ENCODE measurements at places on chromosomes 13 and 19. TPM values are rescaled to one million over a fixed set of nuclear protein-coding genes. Genes with fewer than 3 reads are reported as not detected.
A peak's percentile ranks its signal among the peaks of the same experiment; 100 is the strongest.

DNA sequence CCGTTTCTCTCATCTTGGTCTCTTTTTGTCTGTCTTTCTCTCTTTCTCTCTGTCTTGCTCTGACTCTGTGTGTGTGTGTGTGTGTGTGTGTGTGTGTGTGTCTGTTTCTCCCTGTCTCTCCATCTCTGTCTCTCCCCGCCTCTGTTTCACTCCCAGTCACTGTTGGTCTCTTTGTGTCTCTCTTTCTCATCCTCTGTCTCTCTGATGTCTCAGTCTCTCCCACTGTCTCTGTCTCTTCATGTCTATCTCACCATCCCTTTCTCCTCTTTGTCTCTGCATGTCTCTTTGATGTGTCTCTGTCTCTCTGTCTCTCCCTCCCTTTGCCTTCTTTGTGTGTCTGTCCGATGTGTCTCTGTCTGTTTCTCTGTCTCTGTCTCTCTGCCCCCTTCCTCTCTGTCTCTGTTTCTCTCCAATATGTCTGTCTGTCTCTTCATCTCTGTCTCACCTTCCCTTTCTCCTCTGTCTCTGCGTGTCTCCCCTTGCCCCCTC, 2.5 kb downstream of the NFIC start:
- no peak for DNase-seq

DNA sequence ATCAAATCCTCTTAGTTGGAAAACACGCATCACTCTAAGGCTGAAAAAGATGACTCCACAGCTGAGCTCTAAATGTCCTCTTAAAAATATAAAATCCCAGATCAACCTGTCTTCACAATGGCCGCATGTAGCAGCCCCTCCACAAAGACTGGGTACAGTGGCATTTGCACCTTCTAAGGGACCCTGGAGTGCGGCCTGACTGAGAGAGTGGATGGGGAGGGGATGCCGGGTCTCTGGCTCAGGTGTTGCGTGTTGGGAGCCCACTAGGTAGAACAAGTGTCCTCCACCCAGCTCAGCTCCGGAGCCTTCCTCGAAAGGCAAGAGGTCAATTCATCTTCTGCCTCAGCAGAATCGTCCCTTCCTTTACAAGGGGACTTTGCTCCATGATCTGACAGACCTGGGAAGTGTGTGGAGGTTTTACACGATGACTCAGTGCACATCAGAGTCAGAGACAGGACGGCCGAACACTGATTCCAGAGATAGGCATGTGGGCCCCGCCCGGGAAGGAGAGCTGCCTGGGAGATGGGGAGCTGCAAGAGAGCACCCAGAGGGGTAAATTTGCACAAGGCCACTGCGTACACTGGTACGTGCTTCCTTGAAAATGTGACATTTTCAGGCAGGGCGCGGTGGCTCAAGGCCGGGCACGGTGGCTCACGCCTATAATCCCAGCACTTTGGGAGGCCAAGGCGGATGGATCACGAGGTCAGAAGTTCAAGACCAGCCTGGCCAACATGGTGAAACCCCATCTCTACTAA, 23.5 kb upstream of the SLC15A1 start:
- no peak for DNase-seq

- no peak for DNase-seq
Observed at GRCh38 chr19:35090506-35091214, 25.0 kb upstream of the FXYD3 start.

GRCh38 chr19:49570997-49571676, 9.2 kb downstream of the NOSIP start:
- DNase-seq, result no peak

DNA sequence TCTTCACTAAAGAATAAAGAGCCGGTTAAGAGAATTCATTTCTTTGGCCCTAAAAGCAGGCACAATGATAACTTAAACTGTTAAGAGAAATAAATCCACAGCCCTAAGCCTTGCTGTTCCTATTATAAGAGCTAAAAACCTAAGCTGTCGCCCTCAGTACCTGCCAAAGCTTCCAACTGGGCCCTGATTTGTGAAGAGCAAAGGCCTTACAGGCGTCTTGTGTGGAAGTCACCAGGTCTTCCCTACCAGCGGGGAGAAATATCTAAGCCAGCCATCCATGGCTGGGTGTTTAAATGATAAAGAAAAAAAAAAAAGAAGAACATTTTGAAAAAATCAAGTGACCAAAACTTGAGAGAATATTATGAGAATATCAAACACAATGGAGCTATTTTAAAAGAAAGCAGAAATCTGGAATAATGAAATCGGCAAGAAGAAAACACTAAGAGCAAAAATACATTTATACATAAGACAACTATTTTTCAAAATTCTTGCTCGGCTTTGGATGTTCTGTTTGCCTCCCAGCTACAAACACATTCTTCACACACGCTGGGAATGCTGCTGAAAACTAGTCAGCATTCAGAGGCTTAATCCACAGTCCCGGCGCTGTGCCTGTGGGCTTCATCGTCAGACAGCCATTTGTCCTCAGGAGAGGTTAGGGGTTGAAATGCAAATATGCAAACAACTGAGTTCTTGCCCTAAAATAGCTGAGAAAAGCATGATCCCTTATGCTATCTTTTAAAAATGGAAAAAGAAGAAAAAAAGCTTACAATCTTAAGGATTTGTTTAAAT, 89.8 kb upstream of the LSM14A start:
- no peak for DNase-seq

GRCh38 chr19:29855741-29856500, 44.1 kb downstream of the CCNE1 start:
- DNase-seq, result no peak

DNA sequence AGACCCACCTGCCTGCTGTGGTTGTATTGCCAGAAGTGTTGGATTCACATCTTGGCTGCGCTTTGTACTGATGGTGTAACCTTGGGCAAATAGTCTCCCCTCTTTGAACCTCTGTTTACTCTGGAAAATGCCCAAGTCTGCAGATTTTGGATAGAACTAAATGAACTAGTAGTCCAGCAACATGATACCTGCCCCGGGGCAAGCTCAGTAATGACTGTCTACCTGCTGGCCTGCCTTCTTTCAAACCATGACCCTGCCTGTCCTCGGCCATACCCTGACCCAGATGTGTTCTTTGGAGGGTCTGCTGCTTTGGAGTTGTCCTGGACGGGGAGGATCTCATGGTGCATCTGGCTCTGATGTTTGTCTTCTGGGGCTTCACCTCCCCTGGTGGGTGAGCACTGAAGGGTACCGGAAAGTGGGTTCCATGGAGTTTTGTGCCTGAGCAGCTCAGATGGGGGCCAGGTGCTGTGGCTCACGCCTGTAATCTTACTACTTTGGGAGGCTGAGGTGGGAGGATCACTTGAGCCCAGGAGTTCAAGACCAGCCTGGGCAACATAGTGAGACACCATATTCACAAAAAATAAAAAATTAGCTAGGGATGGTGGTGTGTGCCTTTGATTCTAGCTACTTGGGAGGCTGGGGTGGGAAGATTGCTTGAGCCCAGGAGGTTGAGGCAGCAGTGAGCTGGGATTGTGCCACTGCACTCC, 59.5 kb downstream of the TNFRSF19 start:
- DNase-seq, result no peak

DNA sequence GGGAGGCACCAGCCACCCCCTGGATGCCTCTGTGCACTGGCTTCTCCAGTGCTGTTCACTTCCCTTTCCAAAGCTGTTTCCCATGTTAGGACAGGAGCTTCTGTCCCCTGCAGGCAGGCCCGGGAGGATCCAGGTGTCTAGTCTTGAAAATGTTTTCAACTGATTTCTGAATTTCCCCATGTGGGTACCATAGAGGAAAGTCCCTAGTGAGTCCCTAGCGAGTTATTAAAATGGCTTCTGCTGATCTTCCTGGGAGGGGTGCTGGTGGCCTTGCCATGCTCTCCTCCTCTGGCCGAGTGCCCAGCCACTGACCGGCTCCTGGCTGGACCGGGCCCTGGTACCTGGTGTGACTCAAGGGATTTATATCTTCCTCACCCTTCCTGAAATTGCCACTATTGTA, 5.2 kb upstream of the ANKRD10 start:
- DNase-seq, result no peak

DNA sequence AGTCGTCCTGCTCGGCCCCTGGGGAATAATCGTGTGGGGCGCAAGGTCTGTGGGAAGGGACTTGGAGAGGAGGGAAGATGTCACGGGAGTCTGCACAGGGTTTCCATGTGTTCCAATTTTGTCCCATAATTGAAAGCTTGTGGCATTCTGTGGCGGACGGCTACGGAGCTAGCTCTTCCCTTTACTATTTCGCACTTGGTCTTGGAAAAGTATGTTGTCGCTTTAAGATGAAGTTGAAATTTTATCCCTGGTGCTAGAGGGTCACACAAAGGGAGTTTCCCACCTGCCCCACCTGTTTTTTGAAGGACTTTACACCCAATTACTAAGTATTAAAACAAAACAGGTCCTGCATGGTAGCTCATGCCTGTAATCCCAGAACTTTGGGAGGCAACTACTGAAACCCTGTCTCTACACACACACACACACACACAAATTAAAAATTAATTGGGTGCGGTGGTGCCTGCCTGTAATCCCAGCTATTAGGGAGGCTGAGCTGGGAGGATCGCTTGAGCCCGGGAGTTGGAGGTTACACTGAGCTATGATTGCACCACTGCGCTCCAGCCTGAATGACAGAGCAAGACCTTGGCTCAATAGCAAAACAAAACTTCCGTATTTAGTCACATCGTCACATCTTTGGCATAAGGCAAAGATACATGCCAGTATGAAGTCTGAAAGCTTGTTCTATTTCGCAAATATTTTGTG, 967 bp upstream of the TPT1 start:
- no peak for DNase-seq

GRCh38 chr13:61898207-61898606, 482.6 kb upstream of the PCDH20 start:
- DNase-seq, result no peak

DNA sequence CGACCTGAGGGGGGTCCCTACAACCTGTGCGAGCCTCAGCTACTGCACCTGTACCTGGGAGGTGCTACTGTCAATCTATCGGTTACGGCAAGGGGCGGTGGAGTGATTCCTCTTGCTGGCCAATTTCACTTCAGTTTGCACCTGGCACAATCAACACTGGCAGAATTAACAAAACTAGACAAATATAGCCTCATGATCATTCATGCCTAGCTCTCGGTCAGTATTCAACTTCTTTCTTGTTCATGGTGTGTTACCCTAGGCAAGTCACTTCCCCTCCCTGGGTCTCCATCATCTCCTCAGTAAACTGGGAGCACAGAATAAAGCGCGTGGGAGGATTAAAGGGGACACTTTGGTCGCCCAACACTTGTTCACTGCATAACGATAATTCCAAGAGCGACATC, 618 bp downstream of the HAUS8 start:
- DNase-seq, result no peak

- no peak for DNase-seq
Observed at GRCh38 chr19:49104229-49104864, 9.8 kb upstream of the LIN7B start.

DNA sequence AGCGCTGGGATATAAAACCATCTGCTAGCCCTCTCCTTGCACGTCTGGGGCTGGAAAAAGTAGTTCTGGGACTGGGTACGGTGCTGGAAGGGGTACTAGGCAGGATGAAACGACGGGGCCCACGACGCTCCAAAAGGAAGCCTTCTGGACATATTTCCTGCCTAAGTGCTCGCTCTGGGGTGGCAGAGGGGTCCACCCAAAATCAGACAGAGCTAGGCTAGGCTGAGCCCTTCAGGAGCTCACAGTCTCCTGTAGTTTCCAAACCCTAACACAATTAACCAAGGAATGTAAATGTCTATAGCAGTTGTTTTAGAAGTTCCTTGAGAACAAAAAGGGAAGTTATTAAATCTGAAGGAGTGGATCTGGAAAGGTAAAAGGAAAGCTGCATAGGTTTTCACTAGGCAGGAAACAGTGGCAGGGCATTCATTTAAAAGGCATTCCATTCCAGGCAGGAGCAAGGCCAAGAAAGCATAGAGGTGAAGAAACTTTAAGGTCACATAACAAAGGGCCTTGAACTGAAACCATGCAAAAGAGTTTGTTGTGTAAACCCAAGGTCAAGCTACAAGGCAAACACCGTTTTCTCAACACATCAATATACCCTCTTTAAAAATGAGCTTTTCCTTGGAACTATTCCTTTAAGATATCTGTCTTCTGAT, 634 bp upstream of the DIAPH3 start:
- peak; percentile 13 for DNase-seq

- no peak for DNase-seq
Observed at GRCh38 chr13:44106266-44107152, 226.8 kb downstream of the LACC1 start.

GRCh38 chr13:111115061-111115964, at the start of gene ARHGEF7:
Gene ARHGEF7, plus strand, starts transcription at chr13:111115310. Its CDS starts 217 bp downstream, at chr13:111115527.
- no peak for DNase-seq

- DNase-seq, result no peak
Observed at GRCh38 chr13:66069570-66069969, 1160.6 kb downstream of the PCDH9 start.

GRCh38 chr13:41751277-41751676, 209.6 kb downstream of the VWA8 start:
- DNase-seq, result no peak

GRCh38 chr13:34070006-34070405, 252.1 kb downstream of the RFC3 start:
- no peak for DNase-seq

GRCh38 chr19:40947114-40947513, 44.0 kb upstream of the CYP2B6 start:
- DNase-seq, result no peak

DNA sequence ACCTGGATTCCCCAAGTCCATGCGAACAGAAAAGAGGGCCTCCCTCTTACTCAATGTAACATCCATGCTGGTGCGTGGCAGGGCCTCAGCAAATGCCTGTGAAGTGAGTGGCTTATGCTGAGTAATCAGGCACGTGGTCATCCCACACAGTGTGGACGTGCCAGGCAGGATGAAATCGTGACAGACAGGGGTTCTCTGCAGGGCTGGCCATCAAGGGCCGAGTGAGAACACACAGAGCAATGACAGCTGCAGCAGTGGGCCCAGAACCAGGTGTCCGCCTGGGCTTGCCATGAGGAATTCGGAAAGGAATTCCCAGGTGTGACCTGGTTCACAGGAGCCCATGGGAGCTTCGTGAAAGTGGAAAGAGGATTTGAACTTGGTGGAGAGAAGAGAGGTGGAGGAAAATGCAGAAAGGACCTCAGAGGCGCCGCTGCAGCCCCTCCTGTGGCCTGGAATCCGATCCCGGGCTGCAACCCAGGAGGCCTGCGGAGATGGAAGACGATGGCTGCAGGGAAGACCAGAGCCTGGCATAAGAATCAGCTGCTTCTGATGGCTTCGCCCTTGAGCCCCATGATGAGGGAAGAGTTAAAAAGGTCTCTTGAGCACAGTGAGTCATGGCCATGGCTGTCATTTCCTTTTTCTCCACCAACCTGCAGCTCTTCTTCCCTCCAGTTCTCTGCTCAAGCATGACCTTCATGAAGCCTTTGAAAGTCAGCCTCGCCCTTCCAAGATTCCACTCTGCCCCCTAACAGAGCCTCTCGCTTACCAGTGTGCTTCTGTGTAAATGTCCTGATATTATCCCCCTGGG, 34.6 kb upstream of the SOX1 start:
- DNase-seq, result no peak

GRCh38 chr19:58578012-58578925, 5.1 kb upstream of the MZF1 start:
- DNase-seq, result no peak

Gene ATP4A
- not detected for total RNA-seq

Gene CLC
- 2.0 TPM for total RNA-seq

Gene NEK5
- not detected for total RNA-seq

Gene FARP1
- 0.61 TPM for total RNA-seq

Gene VAV1
- 127 TPM for total RNA-seq

Gene LATS2
- total RNA-seq, result 1.8 TPM

Gene OR7D2
- total RNA-seq, result not detected

Gene TBXA2R
- 5.1 TPM for total RNA-seq

Gene POMP
- 91.0 TPM for total RNA-seq

Gene OR4F17
- total RNA-seq, result not detected

Gene CD33
- total RNA-seq, result 13.2 TPM

Measured in naive thymus-derived CD4-positive, alpha-beta T cell (primary cell).